ENCODE measurements at places on chromosomes 12 and 14.
A peak's percentile ranks its signal among the peaks of the same experiment; 100 is the strongest.

DNA sequence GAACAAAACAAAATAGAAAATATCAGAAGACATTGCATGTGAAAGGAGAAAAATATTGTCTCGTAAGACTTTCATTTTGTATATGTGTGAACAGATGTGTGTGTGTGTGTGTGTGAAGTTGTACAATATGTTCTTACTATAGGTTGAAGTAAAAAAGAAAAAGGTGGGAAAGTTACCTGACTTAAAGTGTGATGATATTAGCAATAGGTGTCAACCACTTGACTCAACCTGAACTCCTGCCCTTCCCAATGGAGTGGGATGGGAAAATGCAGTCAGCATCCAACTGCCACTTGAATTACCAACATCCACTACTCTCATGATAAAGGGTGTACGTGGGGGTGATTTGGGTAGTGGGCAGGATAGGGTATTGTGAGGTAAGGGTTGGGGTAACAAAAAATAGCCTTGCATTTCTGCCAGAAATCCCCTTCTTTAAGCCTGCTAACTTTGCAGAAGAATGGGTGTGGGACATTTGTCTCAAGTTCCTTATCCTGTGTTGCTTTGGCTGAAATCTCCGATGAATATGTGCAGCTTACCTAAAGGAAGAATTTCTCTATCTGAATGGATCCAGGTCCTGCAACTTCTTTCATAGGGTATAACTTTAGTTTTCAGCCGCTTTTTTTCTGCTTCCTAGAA lies 181.6 kb downstream of the CHST11 start:
- DNase-seq = no peak

DNA sequence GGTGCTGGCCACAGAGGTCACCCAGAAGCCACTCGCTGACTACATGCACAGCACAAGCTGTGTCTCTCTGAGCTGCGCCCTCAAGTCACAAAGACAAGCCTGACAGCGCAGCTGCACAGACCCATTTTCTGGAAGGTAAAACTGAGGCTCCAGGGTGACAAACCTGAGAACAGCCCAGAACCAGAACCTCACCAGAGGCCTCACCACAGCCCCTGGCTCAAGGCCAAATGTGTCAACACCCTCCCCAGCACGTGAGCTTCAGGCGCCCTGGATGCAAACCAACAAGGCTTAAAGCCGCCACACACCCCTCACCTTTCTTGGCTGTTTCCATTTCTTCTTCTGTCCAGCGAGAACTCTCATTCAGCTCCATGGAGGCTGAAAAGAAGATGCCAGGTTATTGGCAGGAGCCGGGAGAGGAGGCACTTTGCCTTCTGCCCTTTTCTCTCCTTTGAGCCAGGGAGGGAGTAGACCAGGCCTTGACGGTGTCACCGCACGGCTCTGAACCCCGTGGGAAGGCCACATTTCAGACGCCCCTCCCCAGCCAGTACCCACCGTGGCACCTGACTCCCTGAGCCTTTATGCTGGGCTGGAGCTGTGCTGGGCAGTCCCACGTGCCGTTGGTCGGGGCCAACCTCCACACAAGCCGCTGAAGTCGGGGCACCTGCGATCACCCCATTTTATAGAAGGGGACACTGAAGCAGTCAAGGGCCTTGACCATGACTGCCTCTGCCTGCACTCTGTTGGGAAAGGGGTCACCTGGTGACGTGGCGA lies 103.1 kb downstream of the RFLNA start:
- DNase-seq = no peak

DNA sequence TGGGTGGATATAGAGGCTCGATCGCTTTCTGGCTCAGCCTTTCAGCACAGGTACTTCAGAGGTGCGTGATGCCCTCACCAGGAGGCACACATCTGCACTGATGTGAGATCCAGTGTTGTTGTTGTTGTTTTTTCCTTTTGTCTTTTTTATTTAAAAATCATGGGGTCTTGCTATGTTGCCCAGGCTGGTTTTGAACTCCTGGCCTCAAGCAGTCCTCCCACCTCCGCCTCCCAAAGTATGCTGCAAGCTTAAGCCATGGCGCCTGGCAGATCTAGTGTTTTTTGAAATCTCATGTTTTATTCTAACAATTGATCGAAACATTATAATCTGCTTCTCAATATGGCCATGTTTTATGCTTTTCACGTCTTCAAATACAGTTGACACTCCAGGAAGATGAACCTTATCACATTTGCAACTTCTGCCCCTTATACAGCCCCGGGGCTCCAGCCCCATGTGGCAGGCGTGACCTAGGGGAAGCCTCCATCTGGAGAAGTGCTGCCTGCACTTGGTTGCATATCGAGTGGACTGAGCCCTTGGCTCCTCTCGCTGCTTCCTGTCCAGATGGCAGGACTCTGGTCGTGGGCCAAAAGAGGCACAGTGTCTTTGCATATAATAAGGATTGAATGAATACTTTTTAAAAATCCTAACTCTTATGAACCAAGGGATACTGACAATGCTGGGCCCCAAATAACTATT lies 71.7 kb downstream of the TRAF3 start:
- DNase-seq = no peak

DNA sequence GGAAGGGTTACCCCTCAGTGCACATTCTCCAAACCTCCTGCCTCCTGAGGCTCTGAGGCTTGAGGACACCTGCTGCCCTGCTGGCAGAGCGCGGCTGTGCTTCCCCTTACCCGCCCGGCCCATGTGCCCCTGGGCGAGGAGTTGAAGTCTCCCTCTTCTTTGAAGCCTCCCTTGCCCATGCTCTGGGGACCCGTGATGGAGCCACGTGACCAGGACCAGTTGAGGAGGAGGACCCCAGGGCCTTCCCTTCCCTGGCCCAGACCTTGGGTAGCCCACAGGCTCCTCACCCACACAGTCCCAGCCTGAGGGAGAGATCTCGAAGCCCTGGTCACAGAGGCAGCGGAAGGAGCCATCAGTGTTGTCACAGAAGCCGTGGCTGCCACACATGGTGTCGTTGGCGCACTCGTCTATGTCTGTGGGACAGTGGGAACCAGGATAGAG lies 12.9 kb downstream of the ISCA2 start:
- DNase-seq = no peak

- DNase-seq = no peak
Observed at GRCh38 chr14:97640031-97640430, 842.8 kb downstream of the VRK1 start.

DNA sequence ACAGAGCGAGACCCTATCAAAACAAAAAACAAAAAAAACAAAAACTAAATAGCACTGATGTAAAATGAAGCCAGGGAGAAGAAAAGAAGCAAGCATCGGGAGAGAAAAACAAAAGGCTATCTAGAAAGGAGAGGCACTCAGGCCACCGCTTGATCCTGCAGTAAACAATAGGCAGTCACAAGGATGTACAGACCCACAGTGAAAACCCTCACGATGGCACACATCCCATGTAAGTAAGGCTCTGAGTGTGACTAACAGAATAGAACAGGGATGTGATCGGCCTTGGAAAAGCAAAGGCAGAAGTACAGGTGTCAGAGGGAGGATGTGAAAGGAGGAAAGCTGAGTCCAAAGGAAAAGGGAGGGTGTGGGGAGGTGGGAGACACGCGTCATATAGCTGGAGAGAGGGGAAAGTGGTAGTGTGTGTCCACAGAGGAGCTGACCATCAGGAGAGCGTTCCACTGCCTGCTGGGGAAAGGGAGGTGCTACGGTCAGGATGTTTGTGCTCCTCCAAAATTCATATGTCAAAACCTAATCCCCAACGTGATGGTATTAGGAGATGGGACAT lies 31.5 kb downstream of the CAMKK2 start:
- DNase-seq = no peak

DNA sequence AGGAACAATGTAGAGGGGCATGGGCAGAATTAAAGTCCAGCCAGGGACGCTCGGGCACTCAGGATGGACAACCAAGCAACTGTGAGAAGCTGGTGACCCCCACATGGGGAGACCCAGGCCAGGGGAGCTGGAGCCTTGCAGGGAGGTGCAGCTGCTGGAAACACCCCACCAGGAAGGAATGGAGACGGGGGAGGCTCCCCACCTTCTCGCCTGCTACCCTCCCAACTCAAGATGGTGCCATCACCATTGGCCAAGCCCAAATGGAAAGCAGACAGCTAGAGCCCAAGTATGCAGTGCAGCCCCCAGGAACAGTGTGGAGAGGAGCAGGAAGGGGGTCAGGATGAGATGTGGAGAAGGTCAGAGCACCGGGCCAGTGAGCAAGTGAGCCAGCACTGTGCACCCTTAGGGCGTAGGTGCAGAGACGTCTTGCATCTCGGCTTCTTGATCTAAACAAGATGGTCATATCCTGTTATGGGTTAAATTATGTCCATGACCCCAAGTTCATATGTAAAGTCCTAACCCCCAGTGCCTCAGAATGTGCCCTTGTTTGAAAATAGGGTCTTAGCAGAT lies 159.5 kb downstream of the RIMBP2 start:
- no peak for DNase-seq

DNA sequence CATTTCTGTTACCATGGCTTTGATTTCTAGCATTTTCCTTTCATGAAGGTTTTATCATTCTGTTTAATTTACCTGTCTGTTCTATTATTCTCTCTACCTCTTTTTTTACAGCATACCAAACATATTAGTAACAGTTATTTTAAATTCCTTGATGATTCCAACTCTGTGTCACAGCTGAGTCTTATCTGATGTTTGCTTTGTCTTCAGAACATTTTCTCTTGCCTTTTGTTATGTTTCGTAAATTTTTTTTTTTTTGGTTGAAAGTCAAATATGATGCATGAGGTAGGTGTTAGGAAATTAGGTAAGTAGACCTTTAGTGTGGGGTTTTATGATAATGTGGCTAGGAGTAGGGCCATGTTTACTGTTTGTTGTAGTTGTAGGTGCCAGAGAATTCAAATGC lies 496.4 kb downstream of the FOXG1 start:
- no peak for DNase-seq

GRCh38 chr14:29893989-29894388 lies 33.7 kb downstream of the PRKD1 start:
- no peak for DNase-seq

DNA sequence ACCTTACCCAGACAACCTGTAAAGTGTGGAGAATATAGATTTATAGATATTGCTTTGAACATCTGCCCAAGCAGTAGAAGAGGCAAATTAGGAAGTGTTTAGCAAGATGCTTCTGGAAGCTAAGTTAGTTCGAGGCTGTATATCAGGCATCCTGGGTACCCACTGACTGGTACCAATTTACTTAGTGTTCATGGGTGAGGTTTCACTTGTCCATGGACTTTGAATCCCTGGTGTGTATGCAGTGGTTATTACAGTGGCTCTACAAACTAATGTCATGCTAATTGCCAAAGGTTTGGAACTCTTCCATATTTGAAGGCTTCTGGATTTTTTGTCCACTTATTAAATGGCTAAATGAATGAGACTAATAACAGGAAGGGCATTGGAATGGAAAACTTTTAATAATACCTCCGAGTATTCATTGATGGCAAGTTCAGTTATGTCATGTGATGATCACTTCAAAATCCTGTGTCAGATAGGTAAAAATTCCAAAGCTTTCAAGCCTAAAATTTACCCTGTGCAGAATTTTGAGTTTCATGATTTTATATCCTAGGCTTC lies at the start of gene OR4E2:
TSS of gene OR4E2 (plus strand) at position 505 of the 555 bp plus-strand sequence. CDS start 11,248 bp downstream, outside the sequence.
- DNase-seq = no peak

- DNase-seq = no peak
Observed at GRCh38 chr12:69101505-69101904, 137.9 kb upstream of the CPSF6 start.

GRCh38 chr14:73368616-73369015 lies 89.7 kb downstream of the NUMB start:
- no peak for DNase-seq

GRCh38 chr14:99684410-99684934 lies 374 bp downstream of the CYP46A1 start:
- no peak for DNase-seq

GRCh38 chr12:4135919-4136605 lies 137.5 kb upstream of the CCND2 start:
- DNase-seq = peak; percentile 79

DNA sequence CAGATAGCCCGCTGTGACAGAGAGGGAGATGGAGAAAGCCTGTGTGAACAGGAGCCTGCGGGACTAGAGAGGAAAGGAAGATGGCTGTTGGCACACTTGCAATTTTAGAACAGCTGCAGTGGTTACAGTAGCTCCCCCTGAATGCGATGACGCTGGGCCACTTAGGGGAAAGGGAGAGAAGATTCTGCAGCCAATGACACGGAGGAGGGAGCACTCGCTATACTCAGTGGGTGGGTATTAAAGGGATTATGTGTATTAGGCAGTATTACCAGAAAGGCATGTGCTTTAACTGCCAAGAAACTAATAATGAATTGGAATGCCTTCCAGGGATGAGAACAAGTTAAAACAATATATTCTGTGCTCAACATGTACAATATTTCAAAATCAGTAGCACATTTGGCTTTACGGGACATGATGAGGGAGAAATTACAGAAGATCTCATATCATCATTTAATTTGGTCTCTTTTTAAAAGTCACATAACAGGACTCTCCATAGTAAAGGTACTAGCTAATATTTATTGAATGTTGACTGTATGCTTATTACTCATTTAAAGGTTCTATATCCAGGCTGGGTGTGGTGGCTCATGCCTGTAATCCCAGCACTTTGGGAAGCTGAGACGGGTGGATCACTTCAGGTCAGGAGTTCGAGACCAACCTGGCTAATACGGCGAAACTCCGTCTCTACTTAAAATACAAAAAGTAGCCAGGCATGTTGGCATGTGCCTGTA lies 35.9 kb upstream of the FOS start:
- DNase-seq = no peak

- no peak for DNase-seq
Observed at GRCh38 chr14:29521526-29522137, 406.0 kb downstream of the PRKD1 start.

GRCh38 chr12:107329569-107330324 lies 236.4 kb upstream of the CRY1 start:
- no peak for DNase-seq

- DNase-seq = peak; percentile 62
Observed at GRCh38 chr12:116924558-116925453, 14.1 kb downstream of the FBXW8 start.

- no peak for DNase-seq
Observed at GRCh38 chr12:30595742-30596141, 99.9 kb downstream of the IPO8 start.

- no peak for DNase-seq
Observed at GRCh38 chr14:25832585-25832984, 765.2 kb downstream of the NOVA1 start.

- no peak for DNase-seq
Observed at GRCh38 chr12:130668286-130669204, 47.6 kb downstream of the RIMBP2 start.

GRCh38 chr14:59868021-59868420 lies 2.6 kb downstream of the RTN1 start:
- DNase-seq = no peak

All from activated naive CD8-positive, alpha-beta T cell treated with anti-CD3 and anti-CD28 coated beads for 36 hours (primary cell).